ENCODE measurements at places on chromosomes 7 and 10.

GRCh38 chr7:5635461-5636445 is 145.7 kb downstream of the RNF216 start:
- DNase-seq: no peak

GRCh38 chr10:5622186-5622960 is 44.0 kb downstream of the ASB13 start:
- DNase-seq: no peak

DNA sequence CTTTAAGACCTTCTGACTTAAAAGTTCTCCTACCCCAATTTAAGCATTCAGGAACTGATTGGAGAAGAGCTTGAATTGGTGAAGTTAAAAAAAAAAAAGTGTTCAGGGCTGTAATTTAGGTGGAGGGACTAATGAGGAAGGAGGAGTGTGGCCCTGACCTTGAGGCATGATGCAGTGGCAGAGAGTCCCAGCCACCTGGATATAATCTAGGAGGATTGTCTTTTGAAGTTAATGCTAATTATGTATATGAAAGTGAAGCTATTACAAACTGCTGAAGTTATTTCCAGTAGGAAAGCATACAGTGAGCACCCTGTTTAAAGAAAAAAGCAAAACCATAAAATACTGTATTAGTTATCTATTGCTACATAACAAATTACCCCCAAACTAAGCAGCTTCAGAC is 31.5 kb downstream of the ADD3 start:
- DNase-seq: no peak

DNA sequence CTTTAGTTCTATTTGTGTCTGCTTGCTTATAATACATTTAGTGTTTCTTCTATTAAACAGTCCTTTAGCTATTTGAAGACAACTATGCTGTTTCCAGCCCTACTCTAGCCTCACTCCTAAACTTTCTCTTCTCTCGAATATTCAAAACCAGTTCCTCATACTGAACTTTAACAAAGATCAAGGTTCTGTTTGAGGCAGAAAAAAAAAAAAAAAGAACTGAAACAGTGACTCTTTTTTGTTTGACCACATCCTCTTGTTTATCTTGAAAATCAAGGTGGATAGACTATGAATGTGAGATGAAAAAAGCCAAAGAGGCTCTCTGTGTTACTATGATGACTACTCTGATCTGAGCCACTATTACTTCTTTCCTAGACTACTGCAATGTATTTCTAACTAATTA is 154.3 kb downstream of the ZNF365 start:
- no peak for DNase-seq

DNA sequence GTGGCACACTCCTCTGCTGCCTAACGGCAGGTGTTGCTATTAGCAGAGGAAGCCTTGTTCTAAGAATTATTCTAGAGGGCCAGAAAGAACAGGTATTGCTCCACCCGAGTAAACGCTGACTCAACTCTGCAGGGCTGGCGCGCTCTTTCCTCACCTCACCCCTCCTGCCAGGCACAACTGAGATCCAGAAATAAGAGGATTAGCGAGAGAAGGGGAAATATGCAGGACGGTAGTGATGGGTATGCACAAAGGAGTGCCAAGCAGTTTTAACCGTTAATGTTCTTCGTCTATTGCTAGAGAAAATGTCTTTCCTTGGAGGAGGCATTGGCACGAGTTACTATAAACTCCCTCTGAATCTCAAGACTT is 369 bp upstream of the SCIN start:
- DNase-seq: no peak

DNA sequence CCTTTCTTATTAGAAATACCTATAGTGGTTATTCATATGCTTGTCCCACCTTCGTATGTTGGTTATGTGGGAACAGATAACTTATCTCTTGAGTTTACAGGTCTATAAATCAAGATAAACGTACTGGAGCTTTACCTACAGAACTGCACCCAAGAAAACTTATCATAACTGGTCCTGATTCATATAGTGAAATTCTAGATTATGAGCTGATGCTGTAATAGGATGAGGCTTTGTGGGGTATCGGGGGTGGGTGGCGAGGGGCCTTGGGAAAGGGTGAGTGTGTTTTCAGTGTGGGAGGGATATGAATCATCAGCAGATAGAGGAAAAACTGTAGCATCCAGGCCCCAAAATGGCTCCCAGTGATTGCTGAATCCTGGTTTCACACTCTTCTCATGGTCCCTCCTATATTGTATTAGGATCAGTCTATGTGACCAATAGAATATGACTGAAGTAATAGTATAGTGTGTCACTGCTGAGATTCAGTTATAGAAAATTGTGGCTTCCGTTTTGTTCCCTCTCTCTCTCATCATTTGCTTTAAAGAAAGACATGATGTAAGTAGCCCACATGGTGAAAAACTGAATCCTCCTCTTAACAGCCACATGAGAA is 706.8 kb upstream of the LRRTM3 start:
- no peak for DNase-seq

- no peak for DNase-seq
Measured at GRCh38 chr10:130577039-130577438, 440.8 kb downstream of the GLRX3 start.

DNA sequence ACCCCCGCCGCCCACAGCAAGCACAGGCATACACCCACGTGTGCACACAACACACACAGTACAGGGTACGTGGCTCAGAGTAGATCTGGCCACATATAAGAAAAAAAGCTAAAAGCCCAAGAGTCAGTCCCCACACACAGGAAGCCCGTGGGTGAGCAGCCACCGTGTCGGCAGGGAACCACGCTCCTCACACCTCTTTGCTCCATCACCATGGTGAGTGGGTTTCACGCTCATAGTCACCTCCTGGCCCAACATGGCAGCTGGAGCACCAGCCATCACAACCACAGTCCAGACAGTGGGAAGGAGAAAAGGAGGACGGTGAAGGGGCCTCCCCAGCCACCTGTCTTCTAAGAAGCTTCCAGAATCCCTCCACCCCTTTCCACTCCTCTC is 76.0 kb upstream of the PDGFA start:
- no peak for DNase-seq

- DNase-seq: peak; percentile 22
Measured at GRCh38 chr7:18345641-18346234, 149.8 kb upstream of the HDAC9 start.

All from T1000 (cell line).